ENCODE measurements at places on chromosomes 16 and 17.

- peak; percentile 22 for DNase-seq
Measured at GRCh38 chr17:70552230-70552981, 383.1 kb downstream of the KCNJ2 start.

GRCh38 chr17:8556074-8556473 is 74.5 kb downstream of the MYH10 start:
- peak; percentile 37 for DNase-seq

GRCh38 chr17:77494664-77495435 is 354.1 kb downstream of the SEC14L1 start:
- peak; percentile 74 for DNase-seq

DNA sequence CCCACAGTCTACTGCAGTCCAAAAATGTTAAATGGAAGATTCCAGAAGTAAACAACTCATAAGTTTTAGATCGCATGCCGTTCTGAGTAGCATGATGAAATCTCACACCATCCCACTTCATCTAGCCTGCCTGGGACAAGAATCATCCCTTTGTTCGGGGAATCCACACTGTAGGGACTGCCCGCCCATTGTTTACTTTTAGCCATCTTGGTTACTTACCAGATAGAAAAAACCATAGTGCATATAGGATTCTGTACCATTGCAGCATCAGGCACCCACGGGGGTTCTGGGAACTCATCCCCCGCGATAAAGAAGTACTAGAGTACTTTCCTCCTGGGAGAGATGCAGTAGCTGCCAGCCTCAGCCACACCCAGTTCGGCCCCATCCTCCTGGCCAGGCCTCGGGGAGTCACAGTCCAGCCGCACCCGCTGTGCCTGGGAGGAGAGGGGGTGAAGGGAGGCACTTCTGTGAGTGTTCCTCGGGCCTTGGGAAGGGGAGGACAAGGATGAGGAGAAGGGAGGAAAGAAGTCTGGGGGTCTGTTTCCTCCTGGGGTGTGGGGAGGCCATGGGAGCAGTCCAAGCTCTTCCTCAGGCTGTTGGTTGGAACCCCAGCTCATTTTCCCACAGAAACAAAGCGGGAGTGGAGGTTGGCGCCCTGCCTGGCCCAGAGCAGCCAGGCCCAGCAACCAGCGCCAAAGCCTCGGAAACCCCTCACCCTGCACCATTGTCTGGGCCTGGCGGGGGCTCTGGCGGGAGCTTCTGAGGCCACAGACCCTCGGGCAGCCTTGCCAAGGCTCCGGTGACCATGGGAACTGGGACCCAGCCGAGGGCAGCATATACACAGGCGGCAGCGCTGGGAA is 8.9 kb downstream of the TRIM47 start:
- DNase-seq, result no peak

DNA sequence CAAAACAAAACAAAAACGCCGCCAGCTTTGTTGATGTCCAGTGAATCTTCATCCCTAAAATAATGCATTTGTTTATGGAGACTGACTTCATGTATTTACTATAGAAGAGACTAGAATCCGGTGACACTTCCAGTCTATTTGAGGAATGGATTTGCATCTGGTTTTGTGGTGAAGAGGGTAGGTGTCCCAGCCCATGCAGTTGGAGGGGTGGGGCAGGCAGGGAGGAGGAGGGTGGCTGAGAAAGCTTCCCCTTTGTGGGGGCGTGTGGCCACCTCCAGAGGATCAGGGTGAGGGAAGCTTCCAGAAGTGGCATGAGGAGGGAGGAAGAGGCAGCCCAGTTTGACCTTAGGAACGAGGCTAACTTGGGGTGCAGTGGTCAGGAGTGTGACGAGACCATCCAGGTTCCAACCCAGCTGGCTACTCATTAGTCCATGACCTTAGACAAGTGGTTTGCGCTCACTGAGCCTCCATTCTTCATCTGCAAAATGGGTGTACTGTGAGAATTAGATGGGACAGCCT is 69.5 kb downstream of the CMIP start:
- no peak for DNase-seq

All from fibroblast of skin of right biceps (primary cell).